ENCODE measurements at places on chromosomes 3 and 15. TPM values are rescaled to one million over a fixed set of nuclear protein-coding genes. Genes with fewer than 3 reads are reported as not detected.

DNA sequence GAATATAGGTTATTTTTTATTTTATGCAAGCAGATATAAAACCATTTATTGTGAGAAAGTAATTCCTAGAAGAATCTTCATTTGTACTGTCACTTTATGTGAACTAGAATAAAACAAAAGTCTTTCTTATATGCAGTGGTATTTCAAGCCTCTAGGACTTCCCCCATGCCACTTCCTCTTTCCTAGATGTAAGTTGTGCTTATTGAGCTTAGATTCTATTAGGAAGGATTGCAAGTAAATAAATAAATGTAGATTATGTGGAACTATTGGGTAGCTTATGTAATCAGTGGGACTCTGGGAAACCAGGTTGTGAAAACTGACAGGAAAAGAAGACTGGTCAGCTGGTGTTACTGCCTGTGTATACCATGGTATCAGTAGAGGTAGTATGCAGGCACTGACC is 169.7 kb downstream of the RSRC1 start:
- DNase-seq: no peak
- H3K4me1 ChIP-seq: no peaks in the 10 kb centered on the region
- no peaks in the 10 kb centered on the region for H3K36me3 ChIP-seq
- H3K4me3 ChIP-seq: no peak overlapping the region

PTX3 gene
- total RNA-seq: 0.36 TPM

ISLR gene
- not detected for total RNA-seq

ARGFX gene
- total RNA-seq: not detected

Measured in B cell (primary cell).